RCC 7860 (cell line): ENCODE measurements at places on chromosomes 7 and 10.

- DNase-seq, result no peak
Observed at GRCh38 chr7:47386273-47386835, 195.6 kb downstream of the TNS3 start.

- DNase-seq, result no peak
Observed at GRCh38 chr7:134766779-134767519, 12.5 kb upstream of the CALD1 start.

- DNase-seq, result no peak
Observed at GRCh38 chr7:131753620-131754222, 197.3 kb upstream of the PODXL start.

- peak; percentile 55 for DNase-seq
Observed at GRCh38 chr7:93228302-93228701, 2.0 kb upstream of the HEPACAM2 start.

DNA sequence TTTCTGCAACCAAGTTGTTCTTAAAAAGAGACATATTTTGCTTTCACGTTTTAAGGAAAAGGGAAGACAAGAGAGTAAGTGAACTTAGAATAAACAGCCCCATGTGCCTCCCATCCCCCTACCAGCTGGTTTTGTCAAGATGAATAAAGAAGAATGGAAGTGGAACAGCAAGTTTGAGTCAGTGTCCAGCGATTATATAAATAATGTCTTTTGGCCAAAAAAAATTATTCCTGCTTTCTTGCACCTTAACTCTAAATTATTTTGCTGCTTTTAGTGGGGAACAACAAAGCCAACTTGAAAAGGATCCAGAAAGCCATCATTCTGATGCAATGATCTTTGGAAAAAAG lies 82.4 kb upstream of the TRIL start:
- DNase-seq, result no peak

DNA sequence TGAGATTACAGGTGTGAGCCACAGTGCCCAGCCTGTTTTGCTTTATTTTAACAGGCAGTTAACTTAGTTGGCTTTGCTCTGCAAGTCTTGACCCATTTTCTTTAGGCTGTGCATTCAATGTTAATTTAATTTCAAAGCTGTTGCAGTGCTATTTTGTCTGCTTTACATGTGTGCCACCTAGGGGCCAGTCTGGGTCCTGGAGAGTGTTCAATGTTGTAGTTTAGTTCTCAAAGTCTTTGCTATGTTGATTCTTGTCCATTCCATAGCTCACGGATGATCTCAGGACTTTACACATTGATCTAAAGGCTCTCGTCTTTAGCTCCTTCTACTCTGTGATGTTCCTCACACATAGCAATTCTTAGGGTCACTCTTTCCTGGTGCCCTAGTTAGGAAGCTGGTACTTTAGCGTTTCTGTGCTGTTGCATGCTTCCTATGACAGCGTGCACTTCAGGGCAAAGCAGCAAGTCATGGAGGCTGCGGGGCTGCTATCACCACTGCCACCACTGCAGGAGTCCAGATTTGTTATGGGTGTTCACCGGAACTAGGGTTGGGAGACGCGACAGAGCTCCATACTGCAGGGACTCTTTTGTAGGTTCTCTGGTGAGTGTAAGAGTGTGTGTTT lies 16.4 kb upstream of the ABCA13 start:
- DNase-seq, result peak; percentile 35

- DNase-seq, result no peak
Observed at GRCh38 chr10:5292196-5292735, 72.5 kb upstream of the UCN3 start.

DNA sequence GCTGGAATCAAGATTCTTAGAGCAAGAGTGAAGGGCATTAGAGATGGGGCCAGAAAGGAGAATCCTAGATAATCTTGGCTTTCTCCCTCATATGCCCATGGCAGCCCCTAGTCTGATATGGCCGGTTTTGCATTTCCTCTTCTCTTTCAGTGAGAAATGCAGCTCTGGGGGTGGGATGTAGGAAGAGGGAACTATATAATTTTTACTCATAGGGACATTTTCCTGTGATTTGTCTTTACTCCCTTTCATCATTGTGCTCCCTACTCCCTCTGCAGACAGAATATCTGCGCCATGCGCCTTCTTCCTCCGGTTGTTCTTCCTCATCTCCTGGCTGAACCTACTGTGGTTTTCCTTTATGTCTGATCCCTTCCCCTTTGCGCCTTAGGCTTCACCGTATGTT lies 16.8 kb upstream of the CHCHD1 start:
- no peak for DNase-seq

DNA sequence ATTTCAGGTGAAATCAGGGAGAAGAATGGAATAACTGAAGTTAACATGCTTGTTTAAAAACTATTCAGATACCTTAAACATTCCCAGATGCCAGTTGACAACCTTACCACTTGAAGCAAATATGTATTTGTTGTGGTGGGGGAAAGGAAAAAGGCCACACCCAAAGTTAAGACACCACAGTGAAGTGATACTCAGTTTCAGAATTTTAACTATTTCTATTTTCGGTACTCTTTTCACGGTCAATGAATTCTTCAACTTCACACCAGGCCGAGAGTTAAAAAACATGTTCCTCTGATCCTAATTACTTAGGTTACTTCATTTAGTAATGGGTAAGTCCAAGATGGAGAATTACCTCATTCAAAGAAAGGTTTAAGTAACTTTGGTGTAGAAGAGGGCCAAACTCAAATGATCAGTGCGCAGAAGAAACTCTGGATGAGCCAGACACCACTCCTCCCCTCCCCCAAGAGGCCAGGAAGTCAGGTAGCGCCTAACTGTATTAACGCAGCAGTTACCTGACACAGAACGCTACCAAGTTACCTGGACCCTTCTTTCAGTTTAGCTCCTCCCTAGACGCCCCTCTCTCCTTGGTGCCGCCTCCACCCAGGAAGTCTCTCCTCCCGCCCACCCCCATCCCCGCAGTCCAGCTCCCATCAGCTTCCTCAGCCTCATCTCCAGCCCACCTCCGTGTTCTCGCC lies 700 bp downstream of the MTPN start:
- DNase-seq, result no peak

DNA sequence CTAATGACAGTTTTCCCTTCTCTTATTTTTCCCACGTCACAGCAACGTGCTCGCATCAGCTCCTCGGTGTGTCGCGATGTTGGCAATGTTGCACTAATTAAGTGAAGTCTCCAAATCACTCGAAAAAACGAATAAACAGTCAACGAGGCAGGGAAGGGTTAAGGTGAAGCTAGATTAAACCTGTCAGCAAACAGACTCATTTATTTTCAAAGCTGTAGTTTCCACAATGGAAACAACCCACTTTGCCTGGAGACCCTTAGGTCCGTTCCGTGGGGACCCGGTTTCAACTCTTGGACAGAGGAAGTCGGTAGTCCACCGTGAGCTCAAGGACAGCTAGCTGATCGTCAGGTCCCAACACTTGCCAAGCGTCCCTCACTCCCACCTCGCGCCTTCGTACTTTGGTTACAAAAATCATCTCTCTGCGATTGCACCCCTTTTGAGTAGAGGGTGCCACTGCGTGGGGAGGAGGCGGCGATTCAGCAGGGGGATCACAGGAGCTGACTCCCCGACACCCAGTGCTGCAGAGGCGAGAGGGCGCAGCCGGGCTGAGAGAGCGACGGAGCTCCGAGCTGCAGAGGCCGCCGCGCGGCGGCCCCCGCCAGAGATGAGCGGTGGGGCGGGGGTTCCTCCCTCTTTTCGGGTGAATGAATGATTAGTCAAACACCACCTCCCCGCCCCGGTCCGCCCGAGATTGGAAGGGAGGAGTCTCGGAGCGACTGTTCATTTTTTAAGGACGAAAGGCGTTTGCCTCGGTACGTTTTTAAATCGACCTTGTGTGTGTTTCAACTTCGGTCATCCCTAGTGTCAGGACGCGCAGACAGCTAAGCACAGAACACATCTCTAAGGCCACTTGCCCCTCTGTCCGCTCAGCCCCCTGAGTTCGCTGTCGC lies 1.3 kb upstream of the BMPER start:
- DNase-seq, result no peak

DNA sequence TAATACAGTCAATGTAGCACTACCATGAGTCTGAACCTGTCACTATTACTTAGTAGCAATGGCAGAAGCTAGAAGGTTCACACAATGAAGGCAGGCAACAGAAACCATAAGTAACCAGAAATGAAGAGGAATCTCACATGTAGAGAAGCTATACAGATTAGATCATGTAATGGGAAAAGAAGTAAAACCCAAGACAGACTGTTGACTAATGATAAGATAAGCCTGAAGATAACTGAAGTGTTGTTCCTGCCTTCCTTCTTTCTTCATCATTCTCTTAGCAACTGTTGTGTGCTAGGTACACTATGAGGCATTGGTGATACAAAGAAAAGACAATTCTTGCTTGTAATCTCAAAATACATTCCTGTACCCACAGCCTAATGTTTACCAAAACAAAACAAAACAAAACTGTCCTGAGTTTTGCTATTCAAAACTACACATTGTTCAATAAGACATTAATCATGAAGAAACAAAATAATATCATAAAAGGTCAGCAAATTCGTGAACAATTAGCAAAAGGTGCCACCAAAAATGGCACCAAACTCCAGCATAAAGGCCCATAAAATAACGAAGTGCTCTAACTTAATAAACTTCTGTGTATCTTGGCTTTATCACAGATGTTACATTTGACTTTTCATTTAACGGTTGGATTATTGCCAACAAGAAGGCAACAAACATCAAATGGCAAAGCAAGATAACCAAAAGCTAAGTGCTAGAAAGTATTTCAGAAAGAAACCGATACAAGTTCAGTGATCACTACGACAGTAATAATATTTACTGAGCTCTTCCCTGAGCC lies 27.1 kb downstream of the ZNF800 start:
- no peak for DNase-seq

DNA sequence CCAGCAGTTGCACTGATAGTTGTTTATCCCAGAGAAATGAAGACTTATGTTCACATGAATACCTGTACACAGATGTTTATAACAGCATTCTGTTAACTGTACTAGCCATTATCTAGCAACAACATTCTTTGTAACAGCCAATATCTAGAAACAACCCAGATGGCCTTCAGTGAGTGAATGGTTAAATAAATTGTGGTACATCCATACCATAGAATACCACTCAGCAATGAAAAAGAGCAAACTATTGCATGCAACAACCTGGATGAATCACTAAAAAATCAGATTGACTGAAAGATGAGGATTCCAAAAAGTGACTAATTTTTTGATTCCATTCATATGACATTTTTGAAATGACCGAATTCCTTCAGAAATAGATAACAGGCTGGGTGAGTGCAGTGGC lies 360.3 kb downstream of the MALRD1 start:
- DNase-seq, result no peak

DNA sequence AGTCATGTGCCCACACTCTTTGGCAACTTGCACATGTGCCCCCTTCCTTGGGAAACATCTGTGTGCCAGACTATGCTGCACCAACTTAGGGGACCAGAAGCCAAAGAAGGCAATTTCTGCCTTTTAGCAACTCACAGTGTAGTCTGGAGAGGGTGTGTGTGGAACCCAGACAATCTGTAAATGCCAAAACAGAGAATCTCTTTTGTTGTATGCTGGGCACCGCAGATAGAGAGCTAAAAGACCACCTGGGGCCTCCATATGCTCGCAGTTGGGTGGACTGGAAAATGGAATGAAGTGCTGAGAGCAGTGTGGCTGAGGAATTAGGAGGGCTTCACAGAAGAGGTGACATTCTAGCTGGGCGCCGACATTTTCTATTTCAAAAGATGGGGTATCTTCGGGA lies 26.4 kb downstream of the UBTD1 start:
- DNase-seq, result no peak

DNA sequence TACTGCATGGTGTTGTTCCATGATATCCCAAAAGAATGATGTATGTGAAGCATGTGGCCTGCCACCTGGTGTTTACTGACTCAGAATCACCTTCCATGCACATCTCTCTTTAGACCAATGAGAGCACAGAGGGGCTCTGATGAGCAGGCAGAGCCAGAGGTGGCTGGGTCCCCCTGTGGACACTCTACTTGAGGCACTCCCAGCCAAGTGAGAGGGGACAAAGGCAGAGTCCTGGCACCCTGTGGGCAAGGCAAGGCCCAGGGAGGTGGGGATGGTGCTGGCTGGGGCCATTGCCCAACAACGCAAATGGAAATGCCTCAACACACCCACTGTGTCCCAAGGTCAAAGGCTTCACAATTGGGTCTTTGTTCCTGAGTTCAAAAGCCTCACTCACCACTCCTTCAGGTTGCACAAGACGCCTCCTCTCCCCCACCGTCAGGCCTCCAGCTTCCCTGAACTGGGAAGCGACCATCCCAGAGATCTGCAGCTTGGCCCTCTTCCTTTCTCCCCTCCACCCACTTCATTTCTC lies 164.6 kb downstream of the NEURL1 start:
- DNase-seq, result no peak

DNA sequence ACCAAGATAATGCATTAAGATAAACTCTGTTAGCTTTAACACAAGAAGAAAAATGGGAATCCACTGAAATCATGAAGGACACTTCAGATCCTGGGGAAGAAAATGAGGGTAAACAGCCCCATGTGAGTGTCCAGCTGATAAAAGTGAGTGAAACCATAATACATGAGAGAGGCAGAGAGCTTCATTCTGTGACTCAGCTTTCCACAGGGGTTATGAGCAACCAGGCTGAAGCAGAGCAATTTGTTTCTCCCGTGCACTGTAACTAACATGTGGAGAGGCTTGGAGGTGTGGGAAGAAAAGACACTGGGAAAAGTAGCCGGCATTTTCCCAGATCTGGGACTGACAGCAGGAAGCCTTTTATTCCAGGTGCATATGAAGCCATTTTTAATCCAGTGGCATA lies 971.7 kb downstream of the ANKRD7 start:
- no peak for DNase-seq

DNA sequence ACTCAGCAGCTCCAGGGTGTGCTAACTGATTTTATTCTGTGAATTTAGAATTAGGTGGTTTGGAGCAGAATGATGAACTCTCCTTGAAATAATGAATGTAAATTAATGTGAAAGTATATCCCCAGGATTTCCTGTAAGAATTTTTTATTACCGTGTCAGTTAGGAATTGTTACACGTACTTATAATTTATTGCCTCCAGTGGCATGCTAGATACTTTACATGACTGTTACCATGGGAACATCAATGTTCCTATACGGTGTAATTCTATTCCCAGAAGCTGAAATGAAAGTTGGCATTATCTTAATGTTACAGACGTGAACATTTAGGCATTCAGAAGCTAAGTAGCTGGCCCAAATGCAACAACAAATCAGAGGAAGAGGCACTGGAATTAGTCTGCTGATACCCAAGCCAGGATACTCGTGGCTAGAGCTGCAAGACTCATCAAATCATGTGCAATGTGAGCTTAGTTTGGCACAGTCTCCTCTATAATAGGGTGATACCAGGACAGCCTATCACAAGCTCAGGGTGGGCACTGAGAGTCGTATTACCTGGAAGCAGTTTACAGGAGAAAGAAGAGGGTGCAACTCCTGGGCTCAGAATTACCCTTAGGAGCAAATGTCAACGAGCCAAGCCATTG lies 30.0 kb upstream of the PRKAR2B start:
- no peak for DNase-seq

DNA sequence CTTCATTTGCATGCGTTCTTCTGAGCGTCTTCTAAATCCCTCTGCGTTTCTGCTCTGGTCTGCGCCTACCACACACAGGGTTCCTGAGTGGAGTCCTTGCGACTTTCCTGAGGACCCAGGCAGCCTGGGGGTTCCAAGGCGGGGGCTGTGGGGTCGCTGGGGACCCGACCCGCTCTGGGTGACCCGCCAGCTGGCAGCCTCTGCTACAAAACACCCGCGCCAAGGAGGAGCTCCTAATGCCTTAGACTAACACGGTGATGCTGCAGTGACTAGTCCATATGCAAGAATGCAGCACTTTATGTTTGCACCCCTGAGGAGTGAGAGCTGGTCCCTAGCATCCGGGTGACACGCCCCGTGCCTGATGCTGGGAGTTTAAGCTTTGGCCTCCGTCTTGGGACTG lies 367.0 kb upstream of the POM121L12 start:
- no peak for DNase-seq

GRCh38 chr10:8254350-8254749 lies 199.9 kb downstream of the GATA3 start:
- DNase-seq, result no peak
